Activated T-helper 2 cell treated with anti-CD3 and anti-CD28 coated beads, Interferon-gamma antibody, Interleukin-2, Interleukin-4, amounts not matched to agents 10 μg/mL and 5 μg/mL and 100 μg/mL, durations not matched to agents 14 hours and 24 hours and 36 hours (primary cell): ENCODE measurements at places on chromosomes 11 and 22.
A peak's percentile ranks its signal among the peaks of the same experiment; 100 is the strongest.

GRCh38 chr22:48301421-48301820 lies 1526.3 kb downstream of the BRD1 start:
- H3K4me1 ChIP-seq: no peaks in the 10 kb centered on the region
- H3K4me3 ChIP-seq: no peak overlapping the region
- no peaks in the 10 kb centered on the region for H3K27me3 ChIP-seq

GRCh38 chr22:44889255-44889878 lies 120.4 kb downstream of the PHF21B start:
- no peaks in the 10 kb centered on the region for H3K36me3 ChIP-seq
- no peaks in the 10 kb centered on the region for H3K27me3 ChIP-seq
- no peak overlapping the region for H3K4me3 ChIP-seq
- no peaks in the 10 kb centered on the region for H3K4me1 ChIP-seq

DNA sequence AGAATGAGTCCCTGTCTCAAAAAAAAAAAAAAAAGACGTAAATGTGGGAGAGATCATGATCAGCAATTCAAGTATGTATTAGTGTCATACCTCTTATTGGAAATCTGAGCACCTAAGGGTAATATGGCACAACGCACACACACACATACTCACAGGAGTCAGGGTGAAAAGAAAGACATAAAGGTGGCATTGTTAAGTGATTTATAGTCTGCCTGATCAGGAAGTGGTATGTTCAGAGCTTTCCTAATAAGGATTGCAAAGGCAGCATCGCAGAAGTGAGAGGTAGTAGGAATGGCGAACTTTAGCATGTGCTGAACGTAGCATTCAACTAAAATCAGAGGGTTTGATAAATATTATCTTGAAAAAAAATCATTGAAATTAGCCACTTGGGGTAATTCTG lies 854.3 kb downstream of the METTL15 start:
- H3K4me1 ChIP-seq: no peaks in the 10 kb centered on the region
- H3K27ac ChIP-seq: no peak overlapping the region
- H3K36me3 ChIP-seq: no peaks in the 10 kb centered on the region
- H3K27me3 ChIP-seq: no peaks in the 10 kb centered on the region
- no peak for DNase-seq
- no peak overlapping the region for H3K4me3 ChIP-seq

DNA sequence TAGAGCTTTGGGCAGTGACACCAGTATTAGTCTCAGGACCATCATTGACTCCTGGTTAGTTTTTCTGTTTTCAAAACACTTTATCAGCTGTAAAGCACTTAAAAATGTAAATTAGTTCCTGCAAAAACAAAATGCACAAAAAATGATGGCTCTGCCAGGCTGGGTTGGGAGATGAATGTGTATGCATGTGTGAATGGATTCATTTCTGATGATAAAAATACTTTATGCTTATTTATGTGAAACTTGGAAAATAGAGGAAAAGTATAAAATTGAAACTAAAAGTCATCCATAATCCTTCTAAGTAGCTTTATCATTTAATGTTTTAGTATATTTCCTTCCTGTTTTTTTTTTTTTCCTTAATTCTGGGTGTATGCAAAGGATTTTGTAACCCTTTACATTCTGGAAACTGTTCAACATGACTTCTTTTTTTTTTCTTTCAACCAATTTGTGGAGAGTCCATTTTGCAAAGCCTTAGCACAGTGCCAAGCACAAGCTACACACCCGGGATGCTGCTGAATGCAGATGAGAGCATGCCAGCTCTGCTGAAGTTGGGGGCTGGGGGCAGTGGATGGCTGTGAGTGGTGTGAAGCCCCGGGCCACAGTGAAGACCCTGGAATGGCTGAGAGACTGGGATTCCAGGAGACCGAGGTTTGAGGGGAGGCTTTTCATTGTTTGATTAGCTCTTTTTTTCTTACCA lies 37.6 kb downstream of the PTPRJ start:
- no peaks in the 10 kb centered on the region for H3K27me3 ChIP-seq
- H3K4me3 ChIP-seq: peak overlapping the region; percentile 46
- no peak for DNase-seq
- peaks cover 83% of the 10 kb centered on the region for H3K4me1 ChIP-seq
- H3K36me3 ChIP-seq: peaks cover 56% of the 10 kb centered on the region
- peak overlapping the region; percentile 89 for H3K27ac ChIP-seq

GRCh38 chr22:17285656-17286055 lies 66.4 kb upstream of the ADA2 start:
- no peak for DNase-seq
- H3K27ac ChIP-seq: no peak overlapping the region
- peaks cover 13% of the 10 kb centered on the region for H3K4me1 ChIP-seq
- H3K4me3 ChIP-seq: no peak overlapping the region

- H3K27ac ChIP-seq: no peak overlapping the region
- no peak overlapping the region for H3K4me3 ChIP-seq
- no peak for DNase-seq
These were observed 224.5 kb downstream of the ADAMTS15 start for GRCh38 chr11:130672911-130673310.

- no peaks in the 10 kb centered on the region for H3K27me3 ChIP-seq
- no peak for DNase-seq
- H3K27ac ChIP-seq: no peak overlapping the region
- H3K36me3 ChIP-seq: no peaks in the 10 kb centered on the region
These were observed 4.9 kb downstream of the OR8B8 start for GRCh38 chr11:124440608-124441007.

GRCh38 chr11:84817998-84818397 lies 809.1 kb downstream of the DLG2 start:
- H3K4me3 ChIP-seq: no peak overlapping the region
- no peaks in the 10 kb centered on the region for H3K36me3 ChIP-seq
- no peak overlapping the region for H3K27ac ChIP-seq
- no peak for DNase-seq
